ENCODE measurements at places on chromosomes 5 and 9.

- H3K27ac ChIP-seq = no peak overlapping the region
- DNase-seq = no peak
- no peaks in the 10 kb centered on the region for H3K27me3 ChIP-seq
- no peaks in the 10 kb centered on the region for H3K36me3 ChIP-seq
- no peak overlapping the region for H3K4me3 ChIP-seq
- H3K4me1 ChIP-seq = no peaks in the 10 kb centered on the region
Observed at GRCh38 chr5:69211200-69211599, 21.8 kb downstream of the CENPH start.

DNA sequence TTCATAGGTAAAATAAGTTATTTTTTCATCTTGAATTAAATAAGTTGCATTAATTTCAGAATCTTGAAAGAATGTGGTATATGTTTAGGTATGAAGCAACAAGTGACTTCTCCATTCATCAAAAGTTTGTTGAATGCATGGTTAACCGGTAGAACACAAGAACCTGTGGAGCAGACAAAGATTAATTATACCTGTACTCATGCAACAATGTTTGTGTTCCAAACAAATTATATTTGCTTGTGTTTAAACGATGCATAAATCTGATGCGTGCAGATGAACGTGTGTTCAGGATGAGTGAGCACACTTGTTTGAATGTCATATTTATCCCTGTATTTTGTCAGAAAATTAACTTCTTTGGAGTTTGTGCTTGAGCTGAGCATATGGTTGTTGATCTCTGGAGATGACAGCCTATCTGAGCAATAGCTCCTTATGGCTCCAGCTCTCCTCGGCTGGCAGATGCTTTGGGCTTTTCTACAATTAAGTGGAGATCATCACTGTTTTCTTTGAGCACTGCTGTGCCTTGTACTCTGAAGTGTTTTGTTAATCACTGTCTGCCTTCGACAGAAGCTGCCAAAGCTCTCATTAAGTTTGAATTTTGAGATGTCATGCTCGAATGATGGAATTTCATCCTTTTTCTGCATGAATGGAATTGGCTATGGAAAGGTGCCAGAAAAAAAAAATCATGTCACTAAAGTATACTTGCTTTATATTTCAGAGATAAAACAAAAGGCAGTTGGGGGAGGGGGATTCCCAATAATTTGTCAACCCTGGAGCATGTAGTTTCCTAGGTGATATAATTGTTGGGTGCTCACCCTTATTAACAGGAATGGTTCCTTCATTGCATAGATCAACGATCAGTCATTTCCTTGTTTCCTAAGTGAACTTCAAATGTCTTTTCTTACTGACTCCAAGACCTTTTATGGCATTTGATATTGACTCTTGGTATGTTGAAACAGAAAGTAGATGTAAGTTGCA is 502.5 kb upstream of the ARRDC3 start:
- H3K36me3 ChIP-seq = no peaks in the 10 kb centered on the region
- no peaks in the 10 kb centered on the region for H3K27me3 ChIP-seq
- no peak for DNase-seq
- H3K4me3 ChIP-seq = no peak overlapping the region
- H3K4me1 ChIP-seq = no peaks in the 10 kb centered on the region

DNA sequence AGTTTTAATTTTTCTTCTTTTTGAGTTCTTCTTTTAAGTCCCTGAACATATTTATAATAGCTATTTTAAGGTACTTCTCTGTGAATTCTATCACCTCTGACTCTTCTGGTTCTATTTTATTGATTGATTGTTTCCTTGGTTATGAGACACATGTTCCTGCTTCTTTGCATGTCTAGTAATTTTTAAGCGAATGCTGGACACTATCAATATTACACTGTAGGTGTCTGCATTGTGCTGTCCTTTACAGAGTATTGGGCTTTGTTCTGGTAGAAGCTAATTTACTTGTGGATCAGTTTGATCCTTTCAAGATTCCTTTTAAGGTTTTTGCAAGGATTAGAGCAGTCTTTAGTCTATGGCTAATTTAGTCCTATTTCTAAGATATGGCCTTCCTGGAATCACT is 195.7 kb downstream of the GAPVD1 start:
- DNase-seq = no peak
- no peaks in the 10 kb centered on the region for H3K27me3 ChIP-seq
- H3K4me1 ChIP-seq = no peaks in the 10 kb centered on the region
- H3K4me3 ChIP-seq = no peak overlapping the region
- no peak overlapping the region for H3K27ac ChIP-seq

GRCh38 chr5:135211791-135212190 is 177.8 kb upstream of the PITX1 start:
- H3K4me1 ChIP-seq = no peaks in the 10 kb centered on the region
- no peak overlapping the region for H3K4me3 ChIP-seq
- no peak overlapping the region for H3K27ac ChIP-seq
- no peaks in the 10 kb centered on the region for H3K27me3 ChIP-seq
- no peaks in the 10 kb centered on the region for H3K36me3 ChIP-seq

GRCh38 chr5:133203317-133204305 is 151.8 kb downstream of the HSPA4 start:
- H3K36me3 ChIP-seq = no peaks in the 10 kb centered on the region
- DNase-seq = no peak
- H3K4me3 ChIP-seq = no peak overlapping the region
- no peak overlapping the region for H3K27ac ChIP-seq
